ENCODE measurements at places on chromosomes 5 and 9.
A peak's percentile ranks its signal among the peaks of the same experiment; 100 is the strongest.

DNA sequence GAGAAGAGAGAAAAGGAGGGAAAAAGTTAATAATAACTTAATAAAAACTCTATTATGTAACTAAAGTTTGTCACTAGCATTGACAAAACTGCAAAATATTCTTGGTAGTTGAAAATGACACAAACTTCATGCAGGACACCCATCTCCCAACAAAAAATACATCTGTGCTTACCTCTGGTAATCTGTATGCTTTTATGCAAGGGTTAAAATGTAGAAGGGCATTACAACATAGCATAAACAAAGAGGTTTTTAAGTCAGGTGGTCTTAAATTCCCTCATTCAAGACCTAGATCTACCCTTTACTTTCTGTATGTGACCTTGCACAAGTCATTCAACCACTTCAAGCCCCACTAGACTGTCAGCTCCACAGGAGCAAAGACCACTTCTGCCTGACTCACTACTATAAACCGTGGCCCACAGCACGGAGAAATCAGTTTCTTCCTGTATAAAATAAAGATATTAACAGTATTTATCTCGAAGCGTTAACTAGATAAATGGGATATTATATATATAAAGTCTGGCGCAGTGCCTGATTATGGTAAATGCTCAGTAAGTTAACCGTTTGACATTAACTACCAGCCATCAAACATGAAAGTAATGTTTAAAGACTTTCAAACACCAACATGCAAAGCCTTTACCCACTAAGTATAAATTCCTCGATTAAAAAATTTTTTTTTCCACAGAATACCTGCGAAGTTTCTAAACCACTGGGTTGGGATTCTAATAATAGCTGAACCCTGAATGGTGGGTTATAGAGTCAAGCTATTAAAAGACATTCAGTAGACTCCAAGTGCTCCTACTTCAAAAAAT lies 2.0 kb downstream of the FBXL17 start:
- DNase-seq = no peak

DNA sequence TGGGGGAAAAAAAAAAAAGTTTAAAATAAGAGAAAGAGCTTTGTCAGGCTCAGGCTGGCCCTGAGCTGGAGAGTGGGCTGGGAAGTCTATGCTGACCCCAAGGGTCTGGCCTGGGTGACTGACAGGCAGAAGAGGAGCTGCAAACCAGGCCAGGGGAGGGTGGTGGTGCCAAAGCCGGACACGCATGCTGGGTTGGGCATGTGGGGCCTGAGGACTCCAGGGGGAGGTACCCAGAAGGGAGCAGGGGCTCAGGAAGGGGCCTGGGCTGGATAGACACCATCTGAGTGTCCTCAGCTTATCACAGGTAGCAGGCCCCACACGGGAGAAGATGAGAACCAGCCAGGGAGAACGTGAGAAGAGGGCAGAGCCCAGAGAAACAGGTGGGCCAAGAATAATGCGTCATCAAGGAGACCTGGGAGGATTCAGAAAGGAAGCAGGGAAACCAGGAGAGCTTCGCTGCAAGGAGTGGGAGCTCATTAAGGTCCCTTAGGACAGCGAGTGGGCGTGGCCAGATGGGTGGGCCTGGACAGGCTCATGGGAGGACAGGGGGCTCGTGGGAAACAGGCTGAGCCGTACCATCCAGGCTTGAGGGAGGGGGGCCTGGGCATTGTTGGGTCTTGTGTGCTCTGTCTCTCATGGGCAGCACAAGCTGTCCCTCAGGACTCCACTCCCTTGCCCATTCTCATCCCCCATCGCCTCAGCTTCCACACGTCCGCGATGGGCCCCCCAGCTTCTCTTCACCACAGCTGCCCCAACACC lies 16.0 kb downstream of the TMOD1 start:
- DNase-seq = no peak

- DNase-seq = no peak
Measured at GRCh38 chr5:108728566-108729241, 19.0 kb upstream of the FER start.

- no peak for DNase-seq
Measured at GRCh38 chr5:72847439-72847838, 31.0 kb downstream of the TNPO1 start.

GRCh38 chr9:13412331-13412730 lies 132.8 kb upstream of the MPDZ start:
- DNase-seq = no peak

DNA sequence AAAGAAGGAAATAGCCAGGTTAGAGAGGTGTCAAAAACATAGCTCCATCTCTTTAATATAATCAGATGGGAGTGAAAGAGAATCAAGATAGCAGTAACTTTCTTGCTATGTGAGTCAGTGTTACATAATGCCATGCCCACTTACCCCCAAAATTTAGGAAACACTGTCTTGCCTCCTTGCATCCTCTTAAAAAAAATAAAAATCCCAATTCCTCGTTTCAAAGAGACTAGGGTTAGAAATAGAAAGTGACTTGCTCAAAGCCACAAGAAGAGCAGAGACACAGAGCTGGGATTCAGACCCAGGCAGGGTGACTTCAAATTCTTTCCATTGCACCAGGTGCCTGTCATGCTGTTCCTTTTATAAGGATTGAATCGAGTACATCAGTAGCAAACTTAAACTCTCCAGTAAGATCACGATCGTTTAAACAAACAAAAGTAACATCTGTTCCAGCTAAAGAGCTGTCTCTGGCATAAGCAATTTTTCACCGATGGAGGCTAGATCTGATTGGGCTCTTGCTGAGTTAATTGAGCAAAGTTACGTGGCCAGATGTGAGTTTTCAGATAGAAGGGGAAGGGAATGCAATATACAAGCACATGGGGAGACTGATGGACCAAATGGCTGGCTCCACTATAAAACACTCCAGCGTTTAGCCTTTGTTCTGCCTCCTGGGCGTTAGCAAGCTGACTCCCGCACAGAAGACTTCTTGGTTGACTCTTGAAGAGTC lies 176.9 kb downstream of the PALM2AKAP2 start:
- no peak for DNase-seq

GRCh38 chr5:124079062-124079461 lies 567.1 kb downstream of the CSNK1G3 start:
- no peak for DNase-seq

DNA sequence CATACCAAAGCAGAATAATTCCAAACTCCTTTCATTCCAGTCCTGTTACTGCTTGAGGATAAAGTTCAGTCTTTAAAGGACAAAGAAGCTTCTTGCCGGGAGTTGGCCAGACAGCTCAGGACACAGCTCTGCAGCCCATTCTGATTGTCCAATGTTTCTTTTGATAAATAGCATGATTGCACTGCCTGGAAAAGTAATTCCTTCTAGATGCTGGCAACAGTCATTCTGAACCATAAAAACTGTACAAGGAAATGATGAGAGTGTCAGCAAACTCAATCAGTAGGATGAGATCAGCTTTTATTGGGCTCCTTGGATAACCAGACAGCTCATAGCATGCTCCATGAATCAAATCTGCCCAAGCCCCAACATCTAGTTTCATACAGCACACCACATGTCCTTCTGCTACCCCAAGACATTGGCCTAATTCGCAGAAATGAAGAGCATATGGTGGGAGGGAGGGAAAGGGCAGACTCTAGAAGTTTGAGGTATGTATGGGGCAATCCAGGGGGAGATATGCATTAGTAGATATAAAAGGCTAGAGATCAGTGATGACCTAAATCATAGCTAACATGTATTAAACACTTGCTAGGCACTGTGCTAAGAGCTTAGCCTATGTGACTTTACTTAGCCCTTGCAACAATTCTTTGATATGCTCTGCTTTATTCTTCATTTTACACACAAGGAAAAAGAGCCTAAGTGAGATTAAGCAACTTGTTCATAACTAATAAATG lies 219.9 kb upstream of the NREP start:
- DNase-seq = peak; percentile 10

- no peak for DNase-seq
Measured at GRCh38 chr9:95458666-95459065, 58.1 kb downstream of the PTCH1 start.

DNA sequence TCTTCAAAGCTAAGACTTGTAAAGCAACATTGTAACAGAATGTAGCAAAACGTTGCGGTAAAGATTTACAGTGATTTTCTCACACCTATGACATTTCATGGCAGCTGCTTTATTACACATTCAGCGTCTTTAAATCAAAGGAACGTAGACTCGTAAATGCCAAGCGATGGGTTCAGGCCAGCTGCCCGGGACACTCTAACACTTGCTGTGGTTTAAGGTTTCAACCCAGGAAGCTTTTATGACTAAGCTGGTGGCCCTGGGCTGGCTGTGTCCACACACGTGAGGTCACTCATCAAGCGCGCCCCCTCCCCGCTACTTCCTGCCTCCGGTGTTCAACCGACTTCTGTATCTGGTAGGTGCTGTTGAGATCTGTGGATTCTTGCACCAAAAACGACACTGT lies 2.5 kb downstream of the SLC6A18 start:
- no peak for DNase-seq

DNA sequence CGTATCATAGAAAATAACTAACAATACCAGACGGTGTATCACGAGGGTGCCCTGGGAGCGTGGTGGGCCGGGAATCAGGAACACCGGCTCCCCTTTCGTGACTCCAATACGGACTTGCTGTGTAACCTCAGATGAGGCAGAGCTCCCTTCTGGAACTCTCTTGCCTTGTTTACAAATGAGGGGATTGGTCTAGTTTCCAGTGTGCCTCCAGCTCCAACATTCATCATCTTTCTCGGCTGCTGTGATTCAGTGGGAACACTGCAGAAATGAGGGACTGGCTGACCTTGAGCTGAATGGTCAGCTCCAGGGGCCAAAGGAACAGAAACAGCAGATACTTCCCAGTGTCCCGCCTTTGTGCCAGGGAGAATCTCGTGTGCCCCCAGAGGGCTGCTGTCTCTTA lies 22.6 kb upstream of the TGFBI start:
- no peak for DNase-seq

DNA sequence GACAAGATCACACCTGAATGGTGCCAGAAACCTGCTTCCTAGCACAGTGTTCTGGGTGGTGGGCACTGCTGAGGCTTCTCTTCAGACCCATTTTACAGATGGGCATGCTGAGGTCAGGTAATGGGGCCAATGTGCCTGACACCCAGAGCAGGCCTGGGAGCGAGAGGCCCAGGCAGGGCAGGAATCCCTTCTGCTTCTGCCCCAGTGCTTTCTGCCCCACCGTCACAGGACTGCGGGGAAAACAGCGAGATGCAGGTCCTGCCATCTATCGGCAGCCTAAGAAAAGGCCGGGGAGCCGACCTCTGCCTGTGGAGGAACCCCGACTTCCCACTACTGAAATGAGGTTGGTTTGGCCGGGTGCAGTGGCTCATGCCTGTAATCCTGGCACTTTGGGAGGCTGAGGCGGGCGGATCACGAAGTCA lies 22.8 kb upstream of the RNU6ATAC start:
- DNase-seq = no peak

DNA sequence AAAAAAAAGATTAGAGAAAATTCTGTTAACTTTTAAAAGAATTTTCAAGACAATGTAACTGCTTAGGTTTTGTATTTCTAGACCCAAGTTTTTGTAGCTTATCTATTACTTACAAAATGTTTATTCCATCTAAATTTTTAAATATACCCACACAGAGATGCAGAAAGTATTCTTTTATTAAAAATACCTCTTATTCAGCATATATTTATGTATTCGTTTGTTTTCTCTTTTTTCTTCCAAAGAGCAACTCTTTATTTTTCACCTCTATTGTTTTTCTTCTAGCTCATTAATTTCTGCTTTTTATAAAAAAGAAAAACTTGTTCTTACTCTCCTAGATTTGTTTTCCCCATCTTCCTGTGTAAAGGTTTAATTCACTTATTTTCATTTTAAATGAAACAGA lies 180.3 kb downstream of the ZDHHC21 start:
- DNase-seq = no peak

DNA sequence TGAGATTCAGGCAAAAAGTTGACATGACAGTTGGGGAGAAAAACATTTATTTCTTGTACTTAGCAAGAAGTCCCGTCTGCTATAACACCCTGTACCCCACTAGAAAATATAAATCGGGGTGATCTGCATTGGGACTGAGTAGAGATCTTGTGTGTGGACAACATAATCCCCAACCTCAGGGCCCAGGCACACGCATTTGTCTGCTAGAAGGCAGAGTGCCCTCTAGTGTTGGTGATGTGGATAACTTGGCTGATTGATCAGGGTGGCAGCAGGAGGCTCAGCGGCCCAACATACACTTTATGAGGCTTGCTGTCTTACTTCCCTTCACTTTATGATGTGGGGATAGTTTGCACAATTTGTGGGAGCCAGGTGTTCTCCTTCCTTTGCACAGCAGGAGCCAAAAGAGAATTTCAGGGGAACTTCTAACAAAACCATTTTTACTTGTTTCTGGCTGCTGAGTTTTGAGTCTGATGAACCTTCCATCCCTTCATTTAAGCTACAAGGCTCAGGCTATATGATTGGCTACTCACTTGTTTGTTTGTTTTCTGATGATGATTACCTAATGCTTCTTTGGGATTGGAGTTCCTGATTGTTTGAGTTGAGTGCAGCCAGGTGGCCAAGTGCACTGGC lies 263.2 kb downstream of the DMAC1 start:
- DNase-seq = no peak

- no peak for DNase-seq
Measured at GRCh38 chr5:99305045-99305580, 376.3 kb upstream of the CHD1 start.

- no peak for DNase-seq
Measured at GRCh38 chr9:31210978-31211570, 1173.4 kb upstream of the ACO1 start.

DNA sequence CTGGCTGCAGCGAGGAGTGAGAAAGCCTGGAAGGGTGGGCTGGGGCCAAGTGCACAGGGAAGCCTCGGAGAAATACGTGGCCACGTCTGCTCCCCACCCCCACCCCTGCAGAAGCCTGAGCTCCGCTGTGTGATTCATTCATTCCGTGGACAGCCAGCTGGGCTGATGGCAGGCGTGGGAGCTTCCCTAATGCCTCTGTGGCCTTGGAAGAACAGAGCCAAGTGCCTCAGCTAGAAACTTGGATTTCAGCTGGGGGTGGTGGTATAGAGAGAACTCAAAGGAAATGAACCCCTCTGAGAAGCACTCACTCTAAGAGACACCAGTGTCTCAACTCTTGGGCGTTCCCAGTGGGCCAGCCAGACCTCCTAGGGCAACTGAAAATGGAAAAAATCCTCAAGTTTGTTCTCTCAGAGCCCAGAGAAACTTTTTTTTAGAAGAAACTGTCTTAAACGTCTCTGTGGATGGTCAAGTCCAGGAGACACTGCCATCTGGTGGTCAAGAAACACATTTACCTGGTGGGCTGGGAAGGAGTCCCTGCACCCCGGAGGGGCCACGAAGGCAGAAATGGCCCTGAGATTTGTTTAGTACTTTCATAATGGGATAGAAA lies 18.0 kb downstream of the ATOX1 start:
- DNase-seq = peak; percentile 88

DNA sequence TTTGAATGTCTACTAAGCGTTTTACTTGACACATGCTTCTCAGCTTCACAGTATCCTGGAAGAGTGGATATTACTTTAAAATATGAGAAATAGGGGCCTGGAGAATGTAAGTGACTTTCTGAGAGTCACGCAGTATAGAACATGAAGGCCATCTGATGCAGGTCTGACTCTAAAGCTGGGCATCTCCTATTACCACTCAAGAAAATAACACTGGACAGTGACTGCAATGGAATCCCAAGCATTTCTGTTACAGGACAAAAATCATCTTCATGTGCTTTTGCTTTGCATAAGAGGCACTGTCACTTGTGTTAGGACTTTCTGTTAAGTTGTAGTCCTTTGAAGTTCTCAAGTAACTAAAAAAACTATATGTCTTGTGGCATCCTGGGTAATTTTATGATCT lies 335.5 kb downstream of the FBXL7 start:
- DNase-seq = no peak

All from GOT3 (cell line).